ENCODE measurements at places on chromosomes 1 and 21.

- no peak for DNase-seq
Measured at GRCh38 chr1:158812336-158812735, 18.8 kb upstream of the MNDA start.

- DNase-seq: no peak
Measured at GRCh38 chr1:3293563-3294080, 160.8 kb upstream of the ARHGEF16 start.

DNA sequence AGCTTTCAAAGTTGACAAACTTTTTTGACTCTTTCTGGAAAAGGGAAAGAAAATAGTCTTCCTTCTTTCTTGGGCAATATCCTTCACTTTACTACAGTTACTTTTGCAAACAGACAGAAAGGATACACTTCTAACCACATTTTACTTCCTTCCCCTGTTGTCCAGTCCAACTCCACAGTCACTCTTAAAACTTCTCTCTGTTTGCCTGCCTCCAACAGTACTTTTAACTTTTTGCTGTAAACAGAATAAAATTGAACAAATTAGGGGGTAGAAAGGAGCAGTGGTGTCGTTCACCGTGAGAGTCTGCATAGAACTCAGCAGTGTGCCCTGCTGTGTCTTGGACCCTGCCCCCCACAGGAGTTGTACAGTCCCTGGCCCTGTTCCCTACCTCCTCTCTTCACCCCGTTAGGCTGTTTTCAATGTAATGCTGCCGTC is 160.8 kb upstream of the SGIP1 start:
- DNase-seq: no peak

DNA sequence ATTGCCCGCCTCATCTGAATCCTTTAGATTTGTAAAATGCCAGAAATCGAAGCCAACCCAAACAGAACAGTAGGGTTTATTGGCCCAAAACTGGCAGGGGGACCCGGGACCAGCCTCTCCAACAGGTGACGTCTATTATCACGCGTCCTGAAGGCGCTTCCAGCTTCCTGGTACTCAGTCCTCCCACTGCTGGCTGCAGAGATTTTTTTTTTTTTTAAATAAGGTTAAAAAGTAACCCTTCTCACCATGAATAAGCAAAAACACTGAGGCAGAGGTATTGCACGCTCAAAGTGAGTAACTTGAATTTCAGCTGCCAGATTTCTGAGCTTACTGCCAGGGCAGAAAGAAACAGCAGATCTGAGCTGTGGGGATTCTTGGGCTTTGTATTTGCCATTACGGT is 54.4 kb upstream of the GCLM start:
- DNase-seq: no peak

- peak; percentile 85 for DNase-seq
Measured at GRCh38 chr1:226110249-226111097, 48.0 kb downstream of the H3-3A start.

DNA sequence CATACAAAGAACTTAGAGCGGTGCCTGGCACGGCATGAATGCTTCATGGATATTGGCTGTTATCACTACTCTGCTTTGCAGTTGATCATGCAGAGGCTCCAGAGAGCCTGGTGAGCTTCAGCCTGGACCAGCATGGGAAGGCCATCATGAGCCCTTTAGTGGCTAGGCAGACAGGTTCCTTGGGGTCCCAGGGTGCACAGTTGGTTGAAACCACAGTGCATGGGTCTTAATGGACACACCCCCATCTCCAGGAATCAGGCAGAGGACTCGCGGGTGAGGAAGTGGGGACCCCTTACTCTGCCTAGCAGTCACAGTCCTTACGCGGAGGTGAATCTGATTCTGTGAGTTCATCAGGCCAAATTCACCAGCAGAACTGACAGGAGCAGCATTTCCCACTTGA is 1.1 kb downstream of the GJB5 start:
- no peak for DNase-seq
